ENCODE measurements at places on chromosomes 3 and 15. TPM values are rescaled to one million over a fixed set of nuclear protein-coding genes. Genes with fewer than 3 reads are reported as not detected.

DNA sequence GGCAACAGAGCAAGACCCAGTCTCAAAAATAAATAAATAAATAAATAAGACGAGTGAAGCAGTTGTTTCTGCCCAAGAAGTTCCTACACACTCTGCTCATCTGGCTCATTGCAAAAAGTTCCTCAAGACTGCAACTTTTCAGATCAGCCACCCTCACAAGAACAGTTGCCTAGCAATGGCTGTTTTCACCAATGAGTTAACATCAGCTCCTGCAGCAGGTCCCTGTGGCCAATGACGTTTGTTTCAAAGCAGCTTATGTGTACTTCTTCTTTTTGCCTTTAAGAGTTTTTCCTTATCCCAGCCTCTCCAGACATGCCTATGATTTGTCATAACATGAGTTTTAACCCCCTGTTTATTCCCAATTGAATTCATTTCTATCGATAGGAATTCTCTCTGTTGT is 118.4 kb upstream of the SPRED1 start:
- no peak for DNase-seq

GRCh38 chr15:66702035-66702786 is at the start of gene SMAD6:
TSS of gene SMAD6 (plus strand) at chr15:66702236. CDS start at chr15:66703259, 1,023 bp downstream.
- DNase-seq = peak; percentile 99

DNA sequence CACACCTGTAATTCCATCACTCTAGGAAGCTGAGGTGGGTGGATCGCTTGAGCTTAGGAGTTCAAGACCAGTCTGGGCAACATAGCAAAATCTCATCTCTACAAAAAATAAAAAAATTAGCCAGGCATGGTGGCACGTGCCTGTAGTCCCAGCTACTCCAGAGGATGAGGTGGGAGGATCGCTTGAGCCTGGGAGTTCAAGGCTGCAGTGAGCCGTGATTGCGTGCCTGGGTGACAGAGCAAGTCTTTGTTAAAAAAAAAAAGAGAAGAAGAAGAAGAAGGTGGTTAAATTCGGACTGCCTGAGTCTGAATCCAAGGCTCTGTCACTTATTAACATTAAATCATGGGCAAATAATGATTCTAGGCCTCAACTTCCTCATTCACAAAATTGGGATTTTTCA is 51.0 kb downstream of the EOMES start:
- no peak for DNase-seq

- DNase-seq = no peak
Measured at GRCh38 chr3:110164632-110165369, 827.5 kb upstream of the DPPA4 start.

DNA sequence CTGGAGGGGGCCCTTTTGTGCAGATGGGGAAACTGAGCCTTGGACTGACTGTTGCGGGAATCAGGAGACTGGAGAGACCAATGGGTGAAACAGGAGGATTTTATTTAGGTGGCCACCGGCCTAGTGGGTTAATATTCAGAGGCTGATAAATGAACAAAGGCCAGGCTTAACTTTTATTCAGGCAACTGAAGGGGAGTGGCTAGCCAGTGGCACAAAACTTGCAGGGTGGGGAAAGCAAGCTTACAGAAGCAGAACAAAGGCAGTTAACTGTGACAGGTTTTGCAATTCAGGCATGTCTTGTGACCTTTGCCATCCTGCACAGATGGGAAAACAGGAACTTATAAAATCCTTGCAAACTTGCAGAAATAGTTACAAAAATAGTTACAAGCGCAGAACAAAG is 24.9 kb upstream of the ACAD9 start:
- DNase-seq = no peak

GRCh38 chr3:63933459-63933858 is 21.3 kb upstream of the SCAANT1 start:
- DNase-seq = no peak

- DNase-seq = no peak
Measured at GRCh38 chr3:123668906-123669305, 84.1 kb upstream of the HACD2 start.

GRCh38 chr3:129295286-129295685 is 16.6 kb downstream of the HMCES start:
- no peak for DNase-seq

GRCh38 chr3:187997490-187997889 is 156.5 kb upstream of the LPP start:
- DNase-seq = no peak

GRCh38 chr15:79432345-79433275 is 474 bp downstream of the MINAR1 start:
- no peak for DNase-seq

- no peak for DNase-seq
Measured at GRCh38 chr3:29183346-29184087, 97.4 kb upstream of the RBMS3 start.

DNA sequence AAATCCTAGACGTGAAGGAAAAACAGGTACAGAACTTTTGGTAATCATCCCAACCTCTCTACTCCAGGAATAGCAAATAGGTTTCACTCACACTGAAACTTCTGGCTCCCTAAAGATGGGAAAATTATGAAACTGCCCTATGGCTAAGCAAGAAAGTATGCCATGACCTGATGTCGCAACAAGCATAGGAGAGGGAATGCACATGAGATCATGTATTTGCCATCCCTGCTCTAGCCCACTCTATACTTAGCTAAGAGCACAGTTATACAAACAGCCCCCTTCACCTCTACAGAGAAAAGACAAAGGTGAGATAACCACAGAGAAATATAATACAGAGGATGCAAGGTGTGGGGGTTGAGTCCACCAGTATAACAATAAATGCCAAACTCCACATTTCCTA is 102.7 kb downstream of the TBC1D5 start:
- DNase-seq = peak; percentile 18

DNA sequence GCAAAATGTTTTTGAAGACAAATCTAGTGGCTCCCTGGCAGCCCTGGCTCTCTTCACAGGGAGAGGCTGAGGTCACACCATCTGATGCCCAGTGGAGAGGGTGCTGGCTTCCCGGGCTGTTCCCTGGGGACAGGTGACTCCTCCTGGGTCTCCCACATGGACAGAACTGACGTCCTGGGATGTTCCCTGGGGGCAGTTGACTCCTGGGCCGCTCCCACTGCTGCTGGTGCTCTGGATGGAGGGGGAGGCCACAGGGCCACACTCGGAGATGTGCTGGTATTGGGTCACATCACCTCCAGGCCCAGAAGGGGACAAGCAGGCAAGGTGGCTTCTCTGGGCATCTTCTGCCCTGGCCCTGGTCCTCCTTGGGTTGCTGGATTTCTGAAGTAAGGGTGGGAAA is 27.8 kb upstream of the ACAD9 start:
- no peak for DNase-seq

DNA sequence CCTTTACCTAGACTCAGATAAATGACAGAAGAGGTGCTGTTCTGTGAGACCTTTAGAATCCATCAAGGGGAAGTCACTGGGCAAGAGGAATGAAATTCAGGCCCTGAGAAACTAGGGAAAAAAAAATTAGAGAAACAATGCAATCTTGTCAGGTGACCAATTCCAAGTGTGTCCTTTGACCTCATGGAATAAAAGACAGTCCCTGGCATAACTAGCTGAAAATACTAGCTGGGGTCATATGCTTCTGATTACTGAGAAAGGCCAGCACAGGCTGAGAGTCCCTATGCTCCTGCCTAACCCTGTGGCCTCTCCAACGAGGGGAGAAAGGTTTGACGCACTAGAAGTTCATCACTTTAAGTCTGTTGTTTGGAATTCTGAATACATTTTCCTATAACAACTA is 167.3 kb downstream of the XXYLT1 start:
- no peak for DNase-seq

GRCh38 chr3:30084971-30085403 is 521.4 kb upstream of the TGFBR2 start:
- DNase-seq = no peak

GRCh38 chr15:49693498-49693897 is 72.7 kb downstream of the DTWD1 start:
- DNase-seq = no peak

- DNase-seq = no peak
Measured at GRCh38 chr3:182829761-182830405, 36.6 kb downstream of the ATP11B start.

- no peak for DNase-seq
Measured at GRCh38 chr15:25464784-25465183, 26.0 kb upstream of the UBE3A start.

GRCh38 chr3:172464306-172464705 is 16.1 kb upstream of the GHSR start:
- DNase-seq = no peak

GRCh38 chr3:114362815-114363214 is 69.0 kb downstream of the TIGIT start:
- DNase-seq = no peak

DNA sequence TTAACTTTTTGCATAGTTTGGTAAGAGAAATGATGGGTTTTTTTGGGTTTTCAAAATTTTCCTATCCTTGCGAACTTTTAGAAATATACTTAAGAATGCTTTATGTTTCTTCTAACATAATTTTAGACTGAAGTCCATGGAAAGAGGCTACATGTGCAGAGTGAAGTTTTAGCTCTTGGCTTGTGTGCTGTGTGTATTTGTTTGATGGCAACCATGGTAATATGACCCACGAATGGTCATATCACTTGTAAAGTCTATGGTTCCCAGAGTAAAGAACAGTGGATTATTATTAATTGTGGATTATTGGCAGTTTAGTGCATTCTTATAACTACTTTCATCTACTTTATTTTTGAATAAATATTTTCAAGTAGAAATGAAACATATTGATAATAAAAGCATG is 124.0 kb upstream of the GOLGA6L4 start:
- DNase-seq = no peak

- peak; percentile 32 for DNase-seq
Measured at GRCh38 chr3:194979173-194979572, 291.8 kb downstream of the XXYLT1 start.

GRCh38 chr15:77529394-77530159 is 103.1 kb downstream of the LINGO1 start:
- no peak for DNase-seq

Gene KCNAB1
- total RNA-seq = 2.5 TPM

Gene RAB6B
- 1.1 TPM for total RNA-seq

Gene GUCA1C
- not detected for total RNA-seq

Gene PTX3
- total RNA-seq = 1.5 TPM

Gene LPP
- 72.2 TPM for total RNA-seq

Gene LRRIQ4
- not detected for total RNA-seq

All from lower leg skin (tissue), 4 donors.